ENCODE measurements at places on chromosomes 11 and 22.

GRCh38 chr11:65502555-65503367 lies 3.9 kb downstream of the MALAT1 start:
- DNase-seq: no peak

DNA sequence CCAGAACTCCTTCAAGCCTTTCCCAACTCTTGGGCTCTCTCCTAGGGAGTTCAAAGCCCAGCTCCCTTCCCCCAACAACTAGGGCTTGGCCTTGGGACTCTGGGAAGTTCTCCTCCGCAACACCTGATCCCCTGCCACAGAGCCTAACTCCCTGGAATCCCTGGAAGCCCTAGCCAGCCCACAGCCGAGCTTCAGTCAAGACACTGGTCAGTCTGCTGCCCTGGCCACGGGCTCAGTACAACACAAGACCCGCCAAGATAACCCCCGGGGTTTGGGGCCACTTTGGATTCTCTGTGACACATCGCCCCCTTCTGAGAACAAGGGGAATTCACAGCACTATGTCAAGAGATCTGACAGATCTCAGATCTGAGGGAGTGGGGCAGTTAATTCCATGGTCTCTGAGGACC lies 58.3 kb downstream of the SLC22A12 start:
- DNase-seq: no peak

GRCh38 chr11:66950112-66950535 lies 8.1 kb downstream of the PC start:
- DNase-seq: no peak

DNA sequence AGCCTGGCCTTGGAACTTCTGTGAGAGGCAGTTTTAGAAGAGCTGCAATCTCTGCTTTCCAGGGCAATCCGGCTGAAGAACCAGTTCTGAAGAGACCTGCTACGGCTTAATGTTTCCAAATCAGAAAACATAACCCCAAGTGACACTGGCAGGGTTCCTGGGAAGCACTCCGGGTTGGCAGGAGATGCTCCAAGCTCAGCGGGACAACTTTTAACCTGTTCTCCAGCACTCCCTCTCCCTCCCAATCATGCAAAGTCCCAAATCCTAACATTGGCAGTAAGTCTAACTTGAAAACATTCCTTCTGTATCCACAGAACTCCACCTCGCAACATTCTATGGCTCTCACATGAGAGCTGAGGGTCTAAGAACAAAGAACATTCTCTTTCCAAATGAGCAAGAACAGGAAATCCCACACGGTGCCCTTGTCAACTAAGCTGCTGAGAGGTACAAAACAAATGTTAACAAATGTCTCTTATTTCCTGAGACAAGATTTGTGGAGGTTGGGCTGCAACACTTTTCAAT lies 48.5 kb upstream of the MN1 start:
- DNase-seq: no peak

GRCh38 chr22:42830161-42830560 lies 26.9 kb downstream of the ARFGAP3 start:
- no peak for DNase-seq

- DNase-seq: no peak
Measured at GRCh38 chr11:123815122-123815521, 9.0 kb upstream of the OR6M1 start.

Measured in GM20000 (cell line).